ENCODE measurements at places on chromosomes 4 and X. TPM values are rescaled to one million over a fixed set of nuclear protein-coding genes. Genes with fewer than 3 reads are reported as not detected.

Gene ETDB
- not detected for polyA plus RNA-seq

Gene NPY2R
- polyA plus RNA-seq: not detected

Gene TASL
- 1.2 TPM for polyA plus RNA-seq

Gene F8A3
- polyA plus RNA-seq: 9.2 TPM

Gene TSPAN7
- 0.22 TPM for polyA plus RNA-seq

Gene RS1
- polyA plus RNA-seq: not detected

All from CD8-positive, alpha-beta memory T cell (primary cell).